Activated CD8-positive, alpha-beta memory T cell treated with anti-CD3 and anti-CD28 coated beads, Interleukin-2, amount 50 U/mL, for 4 hours (primary cell): ENCODE measurements at places on chromosomes 11 and 22.

DNA sequence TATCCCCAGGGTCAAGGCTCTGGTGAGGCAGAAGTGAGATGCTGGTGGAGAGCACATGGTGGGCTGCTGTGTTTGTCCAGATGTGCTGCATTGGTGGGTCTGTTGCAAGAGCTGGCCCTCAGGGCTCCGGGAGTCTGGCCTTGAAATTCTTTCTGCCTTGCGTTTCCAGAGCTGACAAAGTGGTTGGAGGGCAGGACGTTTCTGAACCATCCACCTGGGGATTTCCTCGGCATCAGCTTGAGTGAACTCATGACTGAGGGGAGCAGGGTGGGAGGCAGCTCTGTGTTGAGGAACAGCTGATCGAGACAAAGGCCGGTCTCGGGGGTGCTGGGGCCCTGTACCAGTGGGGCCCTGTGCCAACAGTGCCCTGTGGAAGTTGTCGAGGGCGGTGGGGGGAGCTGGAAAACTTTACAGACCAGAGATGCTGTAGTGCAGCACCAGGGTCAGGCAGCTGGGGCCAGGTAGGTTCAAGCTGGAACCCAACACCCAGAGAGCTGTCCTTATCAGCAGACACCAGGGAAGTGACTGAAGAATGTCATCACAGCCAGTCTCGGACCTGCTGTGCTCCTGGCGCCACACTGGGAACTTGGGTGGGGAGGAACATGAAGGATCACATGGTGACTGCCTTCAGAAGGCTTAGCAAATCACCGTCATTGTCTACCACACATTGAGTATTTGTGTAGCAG is 4.9 kb downstream of the TSKU start:
- no peak for DNase-seq

DNA sequence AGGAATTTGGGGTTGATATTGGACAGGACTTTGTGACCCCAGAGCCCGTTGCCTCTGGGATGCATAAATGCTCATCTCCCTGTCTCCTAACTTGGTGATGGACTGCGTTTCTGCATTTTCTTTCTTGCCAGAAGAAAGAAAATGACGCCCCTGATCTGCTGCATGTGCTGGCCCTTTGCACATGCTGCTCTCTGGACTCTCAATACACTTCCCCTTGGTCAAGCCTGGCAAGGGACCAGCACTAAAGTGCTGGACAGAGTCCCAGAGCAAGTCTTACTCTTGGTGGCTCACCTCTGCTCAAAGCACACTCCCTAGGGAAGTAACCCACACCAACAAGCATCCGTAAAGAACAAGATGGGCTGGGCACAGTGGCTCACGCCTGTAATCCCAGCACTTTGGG is 40.7 kb downstream of the MYH9 start:
- DNase-seq = no peak

DNA sequence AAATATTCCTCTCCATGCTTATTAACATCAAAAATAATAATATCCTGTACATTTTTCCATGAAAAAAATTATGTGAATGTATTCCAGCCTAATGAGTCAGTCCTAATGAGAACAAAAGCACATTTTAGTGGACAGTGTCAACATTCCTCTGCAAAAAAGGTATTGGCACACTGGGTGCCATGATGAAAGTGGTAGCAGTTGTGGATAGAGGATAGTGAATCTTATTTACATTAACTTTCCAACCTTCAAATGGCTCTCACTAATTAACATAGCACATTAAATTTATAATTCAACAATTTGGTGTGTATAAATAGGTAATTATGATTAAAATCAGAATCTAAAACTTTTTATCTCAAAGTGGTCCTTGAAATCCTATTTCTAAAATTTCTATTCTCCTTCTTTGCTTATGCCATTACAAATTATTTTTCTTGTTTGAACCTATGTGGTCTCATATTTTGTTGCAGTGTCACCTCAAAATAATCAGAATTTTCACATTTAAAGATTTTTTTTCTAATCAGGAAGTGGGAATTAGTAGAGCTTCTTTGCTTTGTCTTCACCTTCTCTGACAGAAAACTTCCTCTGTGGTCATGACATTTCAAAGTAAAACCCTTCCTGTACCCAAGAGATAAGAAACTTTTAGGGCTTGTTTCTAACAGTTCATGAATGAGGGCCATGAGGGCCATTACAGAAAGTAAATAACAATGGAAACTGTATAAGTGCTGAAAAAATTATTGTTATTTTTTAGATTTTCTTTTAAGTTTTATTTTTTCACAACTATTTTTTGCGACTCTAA is 18.7 kb downstream of the SOX6 start:
- DNase-seq = no peak

GRCh38 chr22:39556970-39557841 is 13.3 kb upstream of the CACNA1I start:
- peak; percentile 51 for DNase-seq

GRCh38 chr22:21055880-21056319 is 10.2 kb downstream of the LRRC74B start:
- no peak for DNase-seq

- DNase-seq = no peak
Observed at GRCh38 chr11:843086-843734, 558 bp downstream of the TSPAN4 start.

GRCh38 chr22:36022162-36022561 is 6.5 kb downstream of the RBFOX2 start:
- no peak for DNase-seq

DNA sequence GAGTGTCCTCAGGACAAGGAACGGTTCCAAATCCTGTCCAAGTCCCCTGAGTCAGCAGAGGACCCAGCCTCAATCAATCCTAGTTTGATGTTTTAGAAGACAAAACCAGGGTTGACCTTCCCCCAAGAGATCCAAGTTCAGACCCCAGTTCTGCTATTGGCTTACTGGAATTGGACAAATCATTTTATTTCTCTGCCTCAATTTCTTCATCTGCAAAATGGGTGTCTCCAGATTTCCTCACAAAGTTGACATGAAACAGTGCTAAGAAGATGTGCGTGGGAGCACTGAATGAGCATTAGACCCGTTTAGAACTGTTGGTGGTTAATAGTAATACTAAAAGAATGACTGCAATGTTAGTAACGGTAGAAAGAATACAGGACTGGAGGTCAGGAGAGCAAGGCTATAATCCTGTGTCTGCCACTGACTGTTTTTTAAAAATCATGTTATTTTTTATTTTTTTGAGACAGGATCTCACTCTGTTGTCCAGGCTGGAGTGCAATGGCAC is 32.8 kb upstream of the SCUBE1 start:
- no peak for DNase-seq

- no peak for DNase-seq
Observed at GRCh38 chr11:116731097-116731761, 41.6 kb downstream of the BUD13 start.

GRCh38 chr22:44600207-44600785 is 101.7 kb upstream of the PRR5 start:
- DNase-seq = no peak
